ENCODE measurements at places on chromosomes 7 and 10. TPM values are rescaled to one million over a fixed set of nuclear protein-coding genes. Genes with fewer than 3 reads are reported as not detected.
A peak's percentile ranks its signal among the peaks of the same experiment; 100 is the strongest.

DNA sequence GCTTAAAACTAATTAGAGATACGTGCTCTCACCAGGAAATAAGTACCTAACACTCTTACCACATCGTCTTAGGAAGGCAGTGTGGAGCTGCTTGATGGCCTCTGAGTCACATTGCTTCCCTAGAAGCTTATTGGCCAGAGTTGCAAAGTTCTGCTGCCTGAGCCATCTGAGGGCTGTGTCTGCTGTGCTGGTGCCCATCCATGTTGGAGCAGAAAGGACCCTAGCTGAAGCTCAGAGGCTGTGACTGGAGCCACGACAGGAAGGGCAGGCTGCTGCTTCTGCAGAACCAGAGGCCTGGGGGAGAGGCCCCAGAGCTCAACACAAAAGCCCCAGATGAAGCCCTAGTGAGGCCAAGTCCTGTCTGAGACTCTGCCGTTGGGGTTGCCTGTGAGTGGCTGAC, 64.8 kb upstream of the IGFBP3 start:
- H3K27me3 ChIP-seq: peaks cover 3% of the 10 kb centered on the region
- no peak for DNase-seq

DNA sequence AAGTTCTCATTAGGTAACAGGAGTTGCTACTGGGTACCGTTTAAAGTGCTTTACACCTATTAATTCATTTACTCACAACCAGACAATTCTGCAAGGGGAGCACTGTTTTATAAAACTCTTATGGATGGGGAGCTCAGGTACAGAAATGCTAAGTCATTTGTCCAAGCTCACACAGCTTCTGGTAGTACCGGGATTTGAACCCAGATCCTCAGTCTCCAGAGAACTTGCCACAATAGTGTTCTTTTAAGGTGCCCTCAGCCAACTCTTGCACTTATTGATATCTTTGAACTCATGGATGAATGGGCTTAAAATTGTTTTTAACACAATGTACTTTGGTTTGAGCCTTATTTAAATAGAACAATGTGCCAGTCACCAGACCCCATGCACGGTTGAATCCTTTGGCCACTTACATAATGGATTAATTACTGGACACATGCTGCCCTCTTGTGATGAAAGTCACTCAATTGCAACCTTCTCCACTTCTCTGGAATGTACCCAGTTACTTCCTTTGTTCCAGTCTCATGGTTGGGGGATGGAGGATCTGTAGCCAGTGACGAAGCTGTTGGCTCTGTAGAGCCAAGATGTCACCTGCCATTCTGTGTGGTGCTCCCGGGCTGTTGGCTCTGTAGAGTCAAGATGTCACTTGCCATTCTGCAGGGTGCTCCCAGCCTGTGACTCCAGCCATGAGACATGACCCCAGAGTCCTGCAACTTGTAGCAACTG, 65.6 kb downstream of the NOD1 start:
- no peak for DNase-seq
- no peak overlapping the region for H3K4me3 ChIP-seq
- H3K27me3 ChIP-seq: no peaks in the 10 kb centered on the region
- H3K4me1 ChIP-seq: no peaks in the 10 kb centered on the region
- H3K36me3 ChIP-seq: peaks cover 13% of the 10 kb centered on the region

DNA sequence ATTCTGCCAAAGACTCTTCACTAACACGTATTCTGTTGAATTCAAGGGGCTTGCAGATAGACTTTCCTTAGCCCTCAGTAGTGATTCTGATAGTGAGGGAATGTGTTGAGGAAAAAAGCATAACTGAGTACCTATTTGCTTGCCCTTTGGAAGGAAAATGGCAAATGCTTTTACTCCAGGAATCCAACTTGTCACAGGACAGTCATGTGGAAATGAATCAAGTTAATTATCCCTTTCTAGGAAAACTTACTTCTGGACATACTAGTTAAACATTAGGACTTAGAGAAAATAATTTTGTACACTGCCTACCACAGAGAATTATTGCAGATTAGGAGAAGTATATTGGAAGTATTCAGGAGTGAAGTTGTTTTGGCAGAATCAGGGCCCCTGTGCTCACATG, 148.9 kb upstream of the SLC13A1 start:
- H3K27me3 ChIP-seq: peaks cover 4% of the 10 kb centered on the region
- DNase-seq: no peak

DNA sequence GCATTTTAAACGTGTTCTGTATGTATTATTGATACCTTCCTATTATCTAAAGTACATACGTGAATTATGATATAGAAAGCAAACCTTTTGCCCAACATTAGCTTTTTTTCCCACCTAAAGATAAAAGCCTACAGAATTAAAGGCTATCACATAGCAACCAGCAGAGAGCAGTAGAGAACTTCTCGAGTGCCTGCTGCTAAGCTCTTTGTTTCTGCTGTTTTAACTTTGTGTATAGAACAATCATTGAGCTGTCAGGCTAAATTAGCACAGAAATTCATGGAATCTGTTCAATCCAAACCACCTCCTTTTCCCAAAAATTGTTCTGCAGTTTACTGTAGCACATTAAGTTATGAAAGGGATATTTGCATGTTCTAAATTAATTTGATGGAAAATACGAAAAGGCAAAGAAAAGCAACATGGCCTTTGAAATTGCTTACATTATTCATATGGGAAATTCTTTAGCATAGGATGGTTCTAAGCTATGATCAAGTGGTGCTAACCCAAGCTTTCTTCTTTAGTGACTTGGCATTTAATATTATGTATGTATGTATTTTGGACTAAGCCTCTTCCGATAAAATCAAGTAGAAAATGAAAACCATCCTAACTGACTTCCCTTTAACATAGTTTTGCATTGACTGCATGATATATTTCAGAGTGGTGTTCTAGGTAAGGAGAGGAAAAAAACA, 1288.5 kb downstream of the GATA3 start:
- H3K27me3 ChIP-seq: peaks cover 9% of the 10 kb centered on the region
- no peaks in the 10 kb centered on the region for H3K36me3 ChIP-seq
- H3K27ac ChIP-seq: no peak overlapping the region
- no peaks in the 10 kb centered on the region for H3K4me1 ChIP-seq
- DNase-seq: no peak

DNA sequence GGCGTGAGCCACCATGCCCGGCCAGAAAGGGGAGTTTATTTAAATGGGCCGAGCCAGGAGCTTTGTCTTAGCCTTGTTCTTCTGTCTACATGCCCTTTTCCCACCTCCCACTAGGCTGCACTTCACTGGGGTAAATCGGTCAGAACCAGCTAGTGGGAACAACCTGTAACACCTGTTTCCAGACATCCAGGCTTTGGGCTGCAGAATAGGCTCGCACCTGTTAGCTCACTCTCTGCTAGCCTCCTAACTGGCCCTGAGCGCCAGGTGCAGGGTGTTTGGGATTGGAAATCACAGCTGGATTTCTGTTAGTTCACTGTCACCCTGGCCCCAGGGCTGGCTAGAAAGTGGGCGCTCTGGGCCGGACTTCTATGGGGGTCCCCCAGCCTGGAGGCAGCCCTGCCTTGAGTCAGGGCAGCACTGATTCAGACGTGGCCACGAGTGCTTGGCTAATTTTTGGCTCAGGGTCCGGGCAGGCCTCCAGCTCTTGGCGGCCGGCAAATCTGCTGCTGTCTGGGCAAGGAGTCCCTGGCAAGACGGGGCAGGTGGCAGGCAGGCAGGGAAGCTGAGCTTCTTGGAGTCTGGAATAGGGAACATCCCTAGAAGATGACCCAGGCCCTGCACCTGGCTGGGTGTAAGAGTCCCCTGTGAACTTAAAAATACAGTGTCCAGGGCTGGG, 48.6 kb downstream of the GTF2IRD1 start:
- H3K27ac ChIP-seq: no peak overlapping the region
- no peak for DNase-seq

DNA sequence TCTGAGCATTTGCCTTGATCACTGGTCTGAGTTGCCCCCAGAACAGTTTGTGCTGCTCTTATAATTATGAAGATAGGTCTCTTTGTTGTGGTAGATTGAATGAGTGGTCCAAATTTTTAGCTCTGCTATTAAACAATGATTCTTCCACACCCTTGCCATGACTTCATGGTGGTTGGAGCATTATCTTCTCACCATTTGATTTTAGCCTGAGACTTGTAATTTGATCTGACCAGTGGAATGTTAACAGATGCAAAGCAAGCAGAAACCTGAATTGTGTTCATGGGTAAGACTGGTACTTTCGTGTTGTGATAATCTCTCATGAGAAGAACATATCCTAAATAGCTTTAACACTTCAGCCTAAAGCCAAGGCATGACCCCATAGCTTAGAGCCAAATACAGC, 139.1 kb downstream of the TFPI2 start:
- H3K4me3 ChIP-seq: no peak overlapping the region
- H3K27me3 ChIP-seq: peaks cover 3% of the 10 kb centered on the region
- H3K36me3 ChIP-seq: no peaks in the 10 kb centered on the region
- no peaks in the 10 kb centered on the region for H3K4me1 ChIP-seq
- no peak for DNase-seq

GRCh38 chr10:44389556-44389955, 4.7 kb upstream of the CXCL12 start:
- no peak overlapping the region for H3K4me3 ChIP-seq
- peaks cover 31% of the 10 kb centered on the region for H3K27me3 ChIP-seq
- peaks cover 9% of the 10 kb centered on the region for H3K4me1 ChIP-seq
- no peak overlapping the region for H3K27ac ChIP-seq
- DNase-seq: no peak
- H3K36me3 ChIP-seq: no peaks in the 10 kb centered on the region

GRCh38 chr7:30789334-30789711, 18.1 kb downstream of the MINDY4 start:
- H3K36me3 ChIP-seq: peaks cover under 1% of the 10 kb centered on the region
- no peak overlapping the region for H3K4me3 ChIP-seq
- no peaks in the 10 kb centered on the region for H3K4me1 ChIP-seq
- DNase-seq: no peak
- H3K27me3 ChIP-seq: no peaks in the 10 kb centered on the region

DNA sequence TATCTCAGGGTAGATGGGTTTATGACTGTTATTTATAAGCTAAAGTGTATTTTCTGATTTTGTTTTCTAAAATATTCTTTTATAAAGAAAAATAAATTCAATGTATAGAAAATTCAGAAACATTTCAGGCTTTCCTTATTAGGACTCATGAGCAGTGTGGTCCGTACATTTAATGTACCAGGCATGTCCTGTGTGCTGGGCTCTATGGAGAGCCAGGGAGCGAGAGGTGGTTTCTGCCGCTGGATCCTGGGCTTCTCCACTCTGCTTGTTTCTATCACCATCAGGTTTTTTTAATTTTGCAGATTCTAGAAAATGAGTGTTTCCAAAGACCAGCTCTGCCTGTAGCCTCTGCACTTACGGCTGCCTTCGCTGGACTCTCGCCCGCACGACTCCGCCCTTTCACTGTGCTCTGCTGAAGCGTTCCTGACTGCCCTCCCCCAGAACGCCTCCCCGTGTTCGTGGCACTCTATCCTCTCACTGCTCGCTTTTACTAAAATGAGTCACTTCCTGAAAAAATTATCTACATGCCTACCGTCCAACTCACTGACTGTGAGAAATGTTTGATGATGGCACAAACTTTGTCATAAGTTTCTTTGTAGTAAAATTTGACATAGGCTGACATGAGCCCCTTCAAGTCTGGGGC, 188.5 kb downstream of the ZMYND11 start:
- peaks cover 3% of the 10 kb centered on the region for H3K4me1 ChIP-seq
- H3K27ac ChIP-seq: no peak overlapping the region
- no peak overlapping the region for H3K4me3 ChIP-seq
- peaks cover 21% of the 10 kb centered on the region for H3K36me3 ChIP-seq
- no peak for DNase-seq

GRCh38 chr10:122381680-122382079, 7.2 kb downstream of the PLEKHA1 start:
- no peak for DNase-seq
- H3K4me3 ChIP-seq: no peak overlapping the region
- no peak overlapping the region for H3K27ac ChIP-seq

DNA sequence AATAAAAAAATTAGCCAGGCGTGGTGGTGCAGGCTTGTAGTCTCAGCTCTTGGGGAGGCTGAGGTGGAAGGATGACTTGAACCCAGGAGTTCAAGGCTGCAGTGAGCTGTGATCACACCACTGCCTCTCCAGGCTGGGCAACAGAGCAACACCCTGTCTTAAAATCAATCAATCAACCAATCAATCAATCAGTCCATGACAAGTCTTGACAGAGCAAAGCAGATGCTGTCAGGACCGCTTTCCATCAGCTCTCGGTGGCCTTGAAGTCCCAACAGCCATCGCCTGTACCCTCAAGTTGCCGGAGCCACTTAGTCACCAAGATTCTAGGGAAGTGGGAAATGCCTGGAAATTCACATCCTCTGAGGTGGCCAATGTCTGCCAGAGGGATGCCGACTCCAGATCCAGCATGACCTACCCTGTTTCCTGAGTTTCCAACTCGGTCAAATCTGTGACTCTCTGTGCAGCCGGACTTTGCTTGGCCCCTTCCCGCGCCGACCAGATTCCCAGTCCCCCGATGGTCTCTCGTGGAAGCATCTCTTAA, 871 bp upstream of the CCL24 start:
- no peak overlapping the region for H3K27ac ChIP-seq
- peaks cover 9% of the 10 kb centered on the region for H3K27me3 ChIP-seq
- no peaks in the 10 kb centered on the region for H3K36me3 ChIP-seq
- DNase-seq: no peak
- no peak overlapping the region for H3K4me3 ChIP-seq

GRCh38 chr7:117399820-117400422, 27.4 kb downstream of the ASZ1 start:
- no peak overlapping the region for H3K4me3 ChIP-seq
- H3K27me3 ChIP-seq: no peaks in the 10 kb centered on the region
- DNase-seq: no peak
- H3K36me3 ChIP-seq: no peaks in the 10 kb centered on the region
- no peaks in the 10 kb centered on the region for H3K4me1 ChIP-seq

- H3K27me3 ChIP-seq: peaks cover 4% of the 10 kb centered on the region
- no peaks in the 10 kb centered on the region for H3K36me3 ChIP-seq
- H3K27ac ChIP-seq: no peak overlapping the region
Observed at GRCh38 chr10:132264306-132264950, 43.3 kb downstream of the STK32C start.

DNA sequence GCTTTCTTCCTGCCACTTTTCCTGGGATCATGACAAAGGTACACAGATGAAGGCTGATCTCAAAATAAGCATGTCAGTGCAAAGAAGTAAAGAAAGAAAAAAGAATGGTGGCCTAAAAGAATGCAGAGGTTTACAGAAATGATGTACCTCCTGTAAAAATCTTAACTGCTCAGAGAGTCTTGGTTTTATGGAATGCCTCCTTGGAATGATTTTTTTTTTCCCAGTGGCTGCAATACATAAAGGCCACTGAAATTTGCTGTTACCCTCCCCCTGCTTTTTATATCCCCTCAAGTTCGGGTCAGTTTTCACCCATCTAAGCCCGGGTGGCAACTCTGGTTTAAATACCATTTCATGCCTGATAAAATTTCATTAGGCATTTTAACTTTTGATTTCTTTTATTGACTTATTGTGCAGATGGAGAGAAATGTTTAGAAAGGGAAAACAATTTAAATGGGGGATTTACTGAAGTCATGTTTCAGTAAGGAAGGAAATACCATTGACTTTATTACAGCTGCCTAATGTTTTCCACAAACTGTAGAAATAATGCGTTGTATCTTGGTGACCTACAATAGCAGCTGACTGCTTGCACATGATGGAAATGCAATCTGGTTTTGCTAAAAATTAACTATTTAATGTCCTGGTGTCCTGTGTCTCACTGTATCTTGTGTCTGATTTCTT, 102.5 kb downstream of the SAMD9 start:
- peak overlapping the region; percentile 53 for H3K27ac ChIP-seq
- peaks cover 3% of the 10 kb centered on the region for H3K27me3 ChIP-seq
- peaks cover 26% of the 10 kb centered on the region for H3K4me1 ChIP-seq
- H3K36me3 ChIP-seq: no peaks in the 10 kb centered on the region

LDB3 gene
- total RNA-seq: 0.85 TPM

SLC29A4 gene
- 79.6 TPM for total RNA-seq

STOX1 gene
- 4.0 TPM for total RNA-seq

TNKS2 gene
- 47.3 TPM for total RNA-seq

NODAL gene
- not detected for total RNA-seq

OR6V1 gene
- total RNA-seq: not detected

LRRD1 gene
- 0.19 TPM for total RNA-seq
